ENCODE measurements at places on chromosomes 13 and 19.

GRCh38 chr19:18220632-18221275 is 5.5 kb downstream of the PDE4C start:
- peak; percentile 99 for DNase-seq

DNA sequence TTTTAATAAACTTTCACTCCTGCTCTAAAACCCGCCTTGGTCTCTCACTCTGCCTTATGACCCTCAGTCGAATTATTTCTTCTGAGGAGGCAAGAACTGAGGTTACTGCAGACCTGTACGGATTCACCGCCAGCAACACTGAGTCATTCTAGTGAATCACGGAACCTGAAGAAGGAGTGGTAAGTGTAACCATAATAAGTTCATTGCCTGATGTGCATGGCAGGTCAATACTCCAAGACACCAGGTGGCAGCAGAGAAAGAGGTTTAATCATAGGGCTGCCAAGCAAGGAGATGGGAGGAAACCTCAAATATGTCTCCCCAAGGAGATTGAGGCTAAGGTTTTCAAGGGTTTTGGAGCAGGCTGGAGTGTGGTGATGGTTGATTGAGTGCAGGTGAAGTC is 204.3 kb upstream of the IPO5 start:
- no peak for DNase-seq

DNA sequence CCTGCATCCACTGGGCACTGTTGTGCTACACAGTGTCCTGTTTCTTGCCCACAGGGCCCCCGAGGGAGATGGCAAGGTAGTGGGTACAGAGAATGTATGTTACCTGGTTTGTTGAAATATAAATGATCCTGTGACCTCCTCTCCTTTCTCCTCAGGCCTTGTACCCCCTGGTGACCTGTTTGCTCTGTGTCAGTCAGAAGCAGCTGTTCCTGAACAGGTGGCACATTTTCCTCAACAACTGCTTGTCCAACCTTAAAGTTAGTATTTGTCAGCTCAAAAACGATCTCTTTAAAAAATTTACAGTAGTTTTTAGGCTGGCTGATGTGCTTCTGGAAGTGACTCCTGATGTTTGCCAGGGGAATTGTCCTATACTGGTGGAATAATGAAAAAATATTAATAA is 105.1 kb downstream of the FRY start:
- DNase-seq, result no peak

DNA sequence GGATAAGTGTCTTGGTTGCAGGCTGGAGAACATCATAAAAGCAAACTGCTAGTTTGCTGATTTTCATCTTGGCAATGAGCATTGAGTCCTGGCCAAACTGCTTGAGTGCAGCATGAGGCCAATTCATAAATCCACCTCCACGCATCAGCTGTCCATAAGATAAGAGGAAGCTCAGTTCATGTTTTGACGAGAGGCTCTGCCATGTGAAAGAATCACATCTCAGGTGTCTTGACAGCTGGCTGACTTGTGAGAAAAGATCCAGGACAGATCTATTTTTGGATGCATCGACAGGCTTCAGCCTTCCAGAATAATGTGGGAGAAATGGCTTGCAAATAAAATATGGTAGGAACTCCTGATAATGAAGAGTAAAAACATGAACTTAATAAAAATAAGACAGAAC is 5.4 kb upstream of the ZNF682 start:
- DNase-seq, result no peak

- DNase-seq, result no peak
Measured at GRCh38 chr19:58203814-58204475, 21.1 kb downstream of the ZNF274 start.

- peak; percentile 98 for DNase-seq
Measured at GRCh38 chr19:46678110-46678732, 17.2 kb upstream of the DACT3 start.

GRCh38 chr19:44974857-44975256 is 19.7 kb downstream of the CLPTM1 start:
- DNase-seq, result no peak

DNA sequence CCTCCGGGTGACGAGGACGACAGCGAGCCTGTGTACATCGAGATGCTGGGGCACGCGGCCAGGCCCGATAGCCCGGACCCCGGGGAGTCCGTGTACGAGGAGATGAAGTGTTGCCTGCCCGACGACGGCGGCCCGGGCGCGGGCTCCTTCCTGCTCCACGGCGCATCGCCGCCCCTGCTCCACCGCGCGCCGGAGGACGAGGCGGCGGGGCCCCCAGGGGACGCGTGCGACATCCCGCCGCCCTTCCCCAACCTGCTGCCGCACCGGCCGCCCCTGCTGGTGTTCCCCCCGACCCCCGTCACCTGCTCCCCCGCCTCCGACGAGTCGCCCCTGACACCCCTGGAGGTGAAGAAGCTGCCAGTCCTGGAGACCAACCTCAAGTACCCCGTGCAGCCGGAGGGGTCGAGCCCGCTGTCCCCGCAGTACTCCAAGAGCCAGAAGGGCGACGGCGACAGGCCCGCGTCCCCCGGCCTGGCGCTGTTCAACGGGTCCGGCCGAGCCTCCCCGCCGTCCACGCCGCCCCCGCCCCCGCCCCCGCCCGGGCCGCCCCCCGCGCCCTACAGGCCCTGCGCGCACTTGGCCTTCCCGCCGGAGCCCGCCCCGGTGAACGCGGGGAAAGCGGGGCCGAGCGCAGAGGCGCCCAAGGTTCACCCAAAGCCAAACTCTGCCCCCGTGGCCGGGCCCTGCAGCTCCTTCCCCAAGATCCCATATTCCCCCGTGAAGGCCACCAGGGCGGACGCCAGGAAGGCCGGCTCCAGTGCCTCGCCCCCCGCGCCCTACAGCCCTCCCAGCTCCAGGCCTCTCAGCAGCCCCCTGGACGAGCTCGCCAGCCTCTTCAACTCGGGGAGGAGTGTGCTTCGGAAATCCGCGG is 511.3 kb downstream of the MYO16 start:
- DNase-seq, result no peak

- no peak for DNase-seq
Measured at GRCh38 chr13:101019126-101019525, 344.5 kb upstream of the TMTC4 start.

- DNase-seq, result no peak
Measured at GRCh38 chr19:20925481-20925880, 2.4 kb downstream of the ZNF85 start.

- DNase-seq, result peak; percentile 38
Measured at GRCh38 chr13:108155185-108156106, 59.9 kb downstream of the LIG4 start.

DNA sequence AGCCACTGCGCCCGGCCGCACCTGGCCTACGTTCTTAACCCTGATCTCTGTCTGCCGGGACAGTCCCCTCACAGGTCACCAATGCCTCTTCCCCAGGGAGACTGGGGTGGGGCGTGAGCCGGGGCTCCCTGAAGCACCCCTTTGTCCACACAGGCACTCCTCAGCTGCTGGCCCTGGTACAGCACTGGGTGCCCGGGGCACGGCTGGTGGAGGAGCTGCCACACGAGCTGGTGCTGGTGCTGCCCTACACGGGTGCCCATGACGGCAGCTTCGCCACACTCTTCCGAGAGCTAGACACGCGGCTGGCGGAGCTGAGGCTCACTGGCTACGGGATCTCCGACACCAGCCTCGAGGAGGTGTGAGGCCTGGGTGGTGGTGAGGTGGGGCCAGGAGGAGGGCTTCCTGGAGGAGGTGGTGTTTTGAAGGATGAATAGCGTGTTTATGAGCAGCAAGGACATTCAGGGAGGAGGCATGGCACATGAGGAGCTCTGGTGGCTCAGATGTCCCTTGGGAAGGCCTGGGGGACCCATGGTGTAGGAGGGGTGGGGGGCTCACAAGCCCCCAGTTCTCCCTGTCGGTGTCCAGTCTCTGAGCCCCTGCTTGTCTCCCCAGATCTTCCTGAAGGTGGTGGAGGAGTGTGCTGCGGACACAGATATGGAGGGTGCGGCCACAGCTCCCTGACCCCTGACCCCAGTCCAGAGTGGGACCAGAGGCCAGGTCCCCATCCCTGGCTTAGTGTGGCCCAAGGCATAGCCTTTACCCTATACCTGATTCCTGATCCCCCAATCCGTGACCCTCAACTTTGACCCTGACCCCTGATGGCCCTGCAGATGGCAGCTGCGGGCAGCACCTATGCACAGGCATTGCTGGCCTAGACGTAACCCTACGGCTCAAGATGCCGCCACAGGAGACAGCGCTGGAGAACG is 13.5 kb upstream of the ARHGAP45 start:
- no peak for DNase-seq

- DNase-seq, result peak; percentile 49
Measured at GRCh38 chr13:99359528-99359927, 52.3 kb upstream of the GPR183 start.
